ENCODE measurements at places on chromosomes 11 and 22. TPM values are rescaled to one million over a fixed set of nuclear protein-coding genes. Genes with fewer than 3 reads are reported as not detected.

GRCh38 chr11:70397336-70397982 is 870 bp upstream of the CTTN start:
- DNase-seq = no peak

DNA sequence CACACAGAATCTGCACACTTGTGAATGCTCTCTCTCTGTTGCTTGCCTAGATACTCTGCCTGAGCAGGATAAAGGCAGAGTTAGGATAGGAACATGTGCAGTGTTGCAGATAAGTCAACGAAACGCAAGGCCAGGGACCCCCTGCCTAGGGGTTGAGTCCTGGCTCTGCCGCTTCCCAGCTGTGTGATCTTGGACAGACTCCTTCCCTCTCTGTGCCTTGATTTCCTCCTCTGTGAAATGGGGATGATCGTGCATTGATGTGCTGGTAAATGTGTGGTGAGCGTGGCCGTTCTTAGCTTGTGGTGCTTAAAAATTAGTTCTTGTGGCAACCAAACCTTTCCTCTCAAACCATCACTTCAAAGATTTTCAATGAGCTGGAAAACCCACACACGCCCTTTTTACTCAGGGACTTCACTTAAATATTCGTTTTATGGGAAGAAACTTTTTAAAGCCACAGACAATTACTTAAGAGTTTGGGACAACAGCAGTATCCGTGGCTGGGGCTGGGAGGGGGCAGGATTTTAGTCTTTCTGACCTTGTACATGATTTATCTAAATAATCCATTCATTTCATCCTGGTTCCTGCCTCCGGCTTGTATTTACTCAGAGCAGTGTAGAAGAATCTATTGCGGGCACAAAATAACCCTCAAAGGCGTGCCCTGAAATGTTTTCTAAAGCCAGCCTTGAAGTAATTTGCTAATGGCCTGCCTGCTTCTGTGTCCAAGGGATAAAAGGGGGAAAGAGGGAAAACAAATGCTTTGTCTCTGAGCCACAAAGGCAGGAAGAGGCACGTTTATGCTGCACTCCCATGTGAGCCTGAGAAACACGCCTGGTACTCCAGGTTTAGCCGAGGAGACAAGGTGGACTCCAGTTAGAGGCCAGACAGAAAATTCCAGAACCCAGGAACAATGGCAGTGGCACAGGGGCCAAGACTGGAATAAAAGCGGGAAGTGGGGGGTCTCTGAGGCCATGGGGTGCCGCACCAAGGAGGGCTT is 85.0 kb upstream of the CRYBB3 start:
- DNase-seq = no peak

DNA sequence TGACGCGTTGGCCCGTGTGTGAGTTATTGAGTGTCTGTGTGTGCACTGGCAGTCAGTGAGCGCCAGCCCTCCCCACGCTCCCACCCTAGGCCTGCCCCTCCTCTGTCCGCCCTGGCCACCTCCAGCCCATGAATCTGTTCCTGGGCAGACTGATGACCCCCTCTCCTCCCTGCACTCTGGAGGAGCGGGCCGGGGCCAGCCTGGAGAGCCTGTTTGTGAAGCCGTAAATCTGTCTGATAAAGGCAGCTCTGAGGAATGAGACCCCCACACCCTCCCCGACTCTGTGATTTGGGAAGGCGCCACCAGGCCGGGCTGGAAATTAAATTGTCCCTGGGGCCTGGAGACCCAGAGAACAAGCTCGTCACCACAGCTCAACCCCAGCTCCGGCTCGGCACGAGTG is 8.6 kb downstream of the TSSC4 start:
- no peak for DNase-seq

The TP53I11 gene
- 2.3 TPM for total RNA-seq

The SLC29A2 gene
- total RNA-seq = 0.07 TPM

DNA sequence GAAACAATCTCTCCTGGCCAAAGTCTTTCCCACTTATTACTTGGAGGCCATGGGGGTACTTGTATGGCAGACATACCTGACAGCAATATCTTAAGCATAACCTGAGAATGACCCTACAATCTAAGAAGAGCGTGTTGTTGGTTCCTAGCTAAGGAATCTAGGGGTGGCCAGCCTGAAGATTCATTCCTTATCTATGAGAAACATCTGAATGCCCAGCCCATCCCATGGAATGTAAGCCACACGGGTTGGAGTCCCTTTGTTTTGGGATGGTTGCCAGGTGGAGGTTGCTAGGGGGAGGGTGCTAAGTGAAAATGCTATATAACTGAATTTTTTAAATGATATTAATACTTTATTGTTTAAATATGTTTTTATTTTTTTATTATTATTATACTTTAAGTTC is 725.0 kb downstream of the ETS1 start:
- DNase-seq = peak; percentile 57

- no peak for DNase-seq
Observed at GRCh38 chr11:103929170-103929903, 107.1 kb upstream of the DDI1 start.

- peak; percentile 65 for DNase-seq
Observed at GRCh38 chr11:128365044-128365443, 222.3 kb downstream of the ETS1 start.

- DNase-seq = no peak
Observed at GRCh38 chr11:95802806-95803205, 12.5 kb downstream of the CEP57 start.

DNA sequence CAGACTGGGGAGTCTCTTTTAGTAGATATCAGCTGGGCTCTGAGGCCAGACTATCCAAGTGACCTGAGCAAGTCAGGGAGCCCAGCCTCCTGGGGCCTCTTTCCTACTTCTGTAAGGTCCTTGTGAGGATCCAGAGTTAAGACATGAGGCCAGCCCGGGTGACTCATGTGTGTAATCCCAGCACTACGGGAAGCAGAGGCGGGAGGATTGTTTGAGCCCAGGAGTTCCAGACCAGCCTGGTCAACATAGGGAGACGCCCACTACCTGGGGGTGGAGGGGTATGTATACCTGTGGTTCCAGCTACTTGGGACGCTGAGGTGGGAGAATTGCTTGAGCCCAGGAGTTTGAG is 36.9 kb upstream of the POLA2 start:
- peak; percentile 61 for DNase-seq

DNA sequence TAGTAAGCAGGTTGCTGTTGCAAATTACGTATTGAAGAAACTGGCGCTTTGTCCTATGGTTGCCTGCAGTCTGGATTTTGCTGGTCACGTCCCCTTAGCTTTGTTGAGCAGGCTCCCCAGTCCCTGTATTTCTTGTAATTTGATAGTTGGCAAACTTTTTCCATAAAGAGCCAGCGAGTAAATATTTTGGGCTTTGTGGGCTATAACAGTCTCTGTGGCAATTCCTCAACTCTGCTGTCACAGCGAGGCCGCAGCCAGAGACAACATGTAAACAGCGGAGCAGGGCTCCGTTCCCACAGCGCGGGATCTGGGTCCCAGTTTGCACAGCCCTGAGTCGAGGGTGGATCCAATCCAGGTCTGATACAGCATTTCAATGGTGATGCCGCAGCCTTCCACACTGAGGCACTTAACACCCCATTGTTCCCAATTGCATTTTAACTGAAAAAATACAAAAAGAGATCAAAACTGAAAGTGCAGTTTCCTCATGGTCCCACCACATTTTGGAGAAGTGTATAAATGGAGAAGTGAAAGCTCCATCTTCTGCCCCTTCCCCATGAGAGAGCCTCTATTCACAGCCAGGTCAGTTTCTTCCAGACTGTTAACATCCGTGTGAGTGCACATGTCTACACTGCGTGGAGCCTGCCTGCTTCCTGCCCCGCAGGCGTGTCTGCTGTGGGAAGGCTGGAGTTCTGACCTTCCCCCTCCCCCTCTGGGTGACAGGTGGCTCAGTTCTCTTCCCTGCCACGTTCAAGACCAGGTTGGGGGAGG is 89.1 kb downstream of the RPS6KA4 start:
- DNase-seq = peak; percentile 29

GRCh38 chr22:23232094-23232905 is 52.0 kb downstream of the BCR start:
- DNase-seq = no peak

DNA sequence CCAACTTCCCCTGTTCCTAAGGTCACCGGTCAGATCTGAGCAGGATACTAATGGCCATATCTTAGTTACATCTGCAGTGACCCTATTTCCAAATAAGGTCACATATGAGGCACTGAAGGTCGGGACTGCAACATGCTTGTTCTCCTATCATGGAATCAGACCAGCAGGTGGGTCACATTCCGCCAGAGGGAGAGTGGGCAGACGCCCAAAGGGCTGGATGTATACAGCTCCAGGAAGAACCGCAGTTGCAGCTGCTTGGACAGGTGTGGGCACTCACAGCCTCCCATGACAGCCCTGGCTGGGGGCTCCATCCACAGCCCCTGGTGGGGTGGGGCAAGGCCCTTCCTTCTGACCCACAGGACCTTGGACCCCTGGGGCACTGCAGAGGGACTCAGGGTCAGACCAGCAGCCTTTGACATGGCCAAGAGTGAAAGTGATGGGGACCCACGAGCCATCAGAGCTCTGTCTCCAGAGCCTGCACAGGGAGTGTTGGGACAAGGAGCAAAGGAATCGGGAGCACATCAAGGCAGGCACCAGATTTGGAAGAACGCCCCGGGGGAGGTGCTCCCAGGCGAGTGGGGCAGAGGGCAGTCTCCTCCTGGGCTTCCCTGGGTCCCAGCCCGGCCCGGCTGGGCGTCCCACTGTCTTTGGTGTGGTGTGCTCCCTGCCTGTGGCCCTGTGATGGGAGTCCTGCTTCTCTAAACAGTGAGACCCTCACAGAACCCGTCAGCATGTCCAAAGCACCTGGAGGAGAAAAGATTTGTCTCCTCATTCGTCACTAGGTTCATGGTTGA is 13.3 kb upstream of the CD81 start:
- DNase-seq = no peak

The ART5 gene
- total RNA-seq = not detected

DNA sequence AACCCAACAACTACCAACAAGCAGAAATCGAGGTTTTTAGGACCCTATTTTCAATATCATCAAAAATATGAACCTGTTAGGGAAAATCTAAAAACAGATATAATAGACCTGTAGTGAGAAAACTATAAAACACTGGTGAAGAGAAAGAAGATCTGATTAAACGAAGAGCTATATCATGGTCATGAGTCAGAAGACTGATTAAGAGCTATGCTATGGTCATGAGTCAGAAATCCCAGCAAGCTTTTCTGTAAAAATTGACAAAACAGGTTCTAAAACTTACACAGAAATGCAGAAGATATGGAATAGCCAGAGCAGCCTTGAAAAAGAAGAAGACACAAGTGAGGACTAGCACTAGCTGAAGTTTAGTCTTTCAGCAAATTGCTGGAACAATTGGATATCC is 345.0 kb downstream of the TBC1D22A start:
- DNase-seq = peak; percentile 75

The CCDC90B gene
- 44.0 TPM for total RNA-seq

GRCh38 chr11:45518833-45519535 is 146.4 kb downstream of the CHST1 start:
- no peak for DNase-seq

The BIK gene
- total RNA-seq = not detected

The ZNF214 gene
- total RNA-seq = 1.8 TPM

- no peak for DNase-seq
Observed at GRCh38 chr11:2213384-2213842, 41.8 kb upstream of the TH start.

The C11orf91 gene
- not detected for total RNA-seq

The APOL4 gene
- not detected for total RNA-seq

The OR5L1 gene
- total RNA-seq = not detected

The HEPN1 gene
- total RNA-seq = not detected

DNA sequence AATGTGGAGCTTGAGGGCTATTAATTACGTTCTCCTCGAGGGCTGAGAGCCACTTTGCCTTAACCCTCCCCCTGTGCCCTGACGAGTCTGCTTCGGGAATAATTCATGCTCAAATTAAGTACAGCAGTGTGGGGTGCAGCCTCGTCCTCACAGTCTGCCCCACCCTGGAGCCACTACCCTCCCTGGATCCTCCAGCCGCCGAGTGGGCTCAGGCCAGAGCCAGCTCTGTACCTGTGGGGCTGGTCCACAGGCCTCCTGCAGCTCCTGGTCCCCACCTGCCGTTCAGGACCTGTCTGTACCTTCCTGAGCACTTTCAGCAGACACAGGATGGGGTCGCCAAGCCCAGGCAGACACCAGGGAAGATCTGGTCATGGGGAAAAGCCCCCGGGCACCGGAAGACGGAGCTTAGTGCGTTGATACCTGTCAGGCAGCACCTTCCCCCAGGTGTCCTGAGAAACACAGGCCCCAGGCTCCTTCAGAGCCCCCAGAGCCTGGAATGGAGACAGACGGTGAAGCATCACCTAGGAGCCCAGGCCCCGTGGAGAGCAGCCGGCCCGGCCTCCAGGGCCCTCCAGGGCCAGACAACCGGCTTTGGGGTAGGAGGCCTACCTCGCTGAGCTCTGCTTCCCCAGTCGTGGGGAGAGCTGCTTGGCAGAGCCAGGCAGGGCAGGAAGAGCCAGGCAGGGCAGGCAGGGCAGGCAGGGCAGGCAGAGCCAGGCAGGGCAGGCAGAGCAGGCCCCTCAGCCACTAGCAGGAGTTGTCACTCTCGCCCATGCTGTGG is 9.7 kb downstream of the TSPAN32 start:
- DNase-seq = no peak

The AIFM3 gene
- not detected for total RNA-seq

The KCTD21 gene
- 14.3 TPM for total RNA-seq

The OR4A16 gene
- not detected for total RNA-seq

DNA sequence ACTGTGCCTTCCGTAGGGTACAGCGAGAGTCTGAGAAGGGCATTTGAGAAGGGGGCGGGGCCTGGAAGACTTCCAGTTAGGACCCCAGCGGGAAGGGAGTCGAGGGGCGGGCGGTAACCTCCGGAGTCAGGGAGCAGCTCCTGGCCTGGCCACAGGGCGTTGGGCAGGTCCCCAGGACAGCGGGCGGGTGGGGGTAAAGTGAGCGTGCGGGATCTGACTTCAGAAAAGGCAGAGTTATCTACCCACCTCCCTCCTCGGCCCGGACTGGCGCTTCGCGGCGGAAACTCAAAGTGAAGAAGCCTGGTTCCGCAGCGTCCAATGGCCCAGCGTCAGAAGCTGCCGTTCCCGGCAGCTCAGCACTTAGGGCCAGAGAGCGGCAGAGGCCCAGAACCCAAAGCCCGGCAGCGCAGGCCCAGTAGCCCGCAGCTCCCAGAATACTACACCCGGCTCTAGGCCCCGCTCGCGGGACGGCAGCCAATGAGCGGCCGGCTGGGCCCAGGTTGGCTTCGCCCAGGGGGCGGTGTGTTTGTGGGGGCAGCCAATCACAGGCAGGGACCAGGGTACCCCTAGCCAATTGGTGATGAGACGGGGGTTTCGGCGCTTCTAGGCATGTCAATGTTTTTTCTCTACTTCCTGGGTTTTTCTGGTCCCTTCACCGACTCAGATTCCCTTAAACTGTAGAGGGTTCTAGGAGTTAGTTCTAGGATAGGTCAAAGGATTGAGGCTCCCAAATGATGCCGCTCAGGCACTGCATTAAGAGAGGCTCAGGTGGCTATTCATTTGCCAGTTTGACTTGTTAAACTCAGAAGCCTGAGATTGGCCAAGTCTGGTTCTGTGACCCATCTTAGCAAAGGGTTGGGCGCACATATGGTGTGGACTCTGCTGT is at the start of gene TRIM68:
Gene TRIM68, minus strand, starts transcription at position 451 of the 886 bp plus-strand sequence. CDS start 2,727 bp downstream, outside the sequence.
- DNase-seq = peak; percentile 94

The KRTAP5-8 gene
- total RNA-seq = not detected

The CD3D gene
- total RNA-seq = not detected

All from HFFc6 (cell line).